Lung microvascular endothelial cell (primary cell): ENCODE measurements at places on chromosomes 2 and 18. TPM values are rescaled to one million over a fixed set of nuclear protein-coding genes. Genes with fewer than 3 reads are reported as not detected.

BCL2 gene
- 0.87 and 1.6 TPM in 2 replicates for total RNA-seq

POTEI gene
- total RNA-seq = 0.22 and 0.79 TPM in 2 replicates

SLC9A4 gene
- total RNA-seq = not detected in 2 replicates

HRH4 gene
- not detected in 2 replicates for total RNA-seq

SERPINB7 gene
- total RNA-seq = 0.22 TPM in 1 of 2 replicates, not detected in the other

GPR55 gene
- not detected in 2 replicates for total RNA-seq

UBR3 gene
- total RNA-seq = 34.0 and 109 TPM in 2 replicates

CNGA3 gene
- not detected in 2 replicates for total RNA-seq

OTX1 gene
- total RNA-seq = under 0.01 TPM in 1 of 2 replicates, not detected in the other

NTSR2 gene
- not detected in 2 replicates for total RNA-seq

SPATS2L gene
- total RNA-seq = 5.4 and 11.8 TPM in 2 replicates

WDCP gene
- total RNA-seq = 6.1 and 7.1 TPM in 2 replicates

PDE1A gene
- 3.0 and 3.7 TPM in 2 replicates for total RNA-seq

OTOF gene
- 8.1 and 11.3 TPM in 2 replicates for total RNA-seq
